ENCODE measurements at places on chromosomes 2 and 18.

DNA sequence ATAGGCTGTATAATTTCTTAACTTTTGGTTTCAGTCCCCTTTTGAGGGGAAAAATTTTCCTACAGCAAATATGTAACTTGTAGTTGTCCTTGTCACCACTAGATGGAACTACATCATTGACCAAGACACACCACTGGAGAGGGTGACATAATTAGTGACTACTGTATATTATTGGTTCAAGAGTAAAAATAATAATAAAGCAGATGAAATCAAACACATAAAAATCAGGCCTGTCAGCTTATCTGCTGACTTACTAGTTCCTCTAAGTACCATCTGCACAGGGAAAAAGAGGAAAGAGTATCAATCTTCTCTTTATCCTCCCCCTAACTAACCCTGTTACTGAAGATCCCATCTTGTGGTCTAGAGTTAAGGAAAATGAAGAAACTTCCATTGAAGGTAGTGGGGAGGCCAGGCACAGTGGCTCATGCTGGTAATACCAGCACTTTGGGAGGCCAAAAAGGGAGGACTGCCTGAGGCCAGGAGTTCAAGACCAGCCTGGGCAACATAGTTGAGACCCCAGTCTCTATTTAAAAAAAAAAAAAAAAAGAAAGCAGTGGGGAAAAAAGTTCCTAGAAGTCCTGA is 29.6 kb upstream of the ENOSF1 start:
- no peak for DNase-seq

GRCh38 chr2:178865146-178865936 is 58.1 kb upstream of the TTN start:
- no peak for DNase-seq

DNA sequence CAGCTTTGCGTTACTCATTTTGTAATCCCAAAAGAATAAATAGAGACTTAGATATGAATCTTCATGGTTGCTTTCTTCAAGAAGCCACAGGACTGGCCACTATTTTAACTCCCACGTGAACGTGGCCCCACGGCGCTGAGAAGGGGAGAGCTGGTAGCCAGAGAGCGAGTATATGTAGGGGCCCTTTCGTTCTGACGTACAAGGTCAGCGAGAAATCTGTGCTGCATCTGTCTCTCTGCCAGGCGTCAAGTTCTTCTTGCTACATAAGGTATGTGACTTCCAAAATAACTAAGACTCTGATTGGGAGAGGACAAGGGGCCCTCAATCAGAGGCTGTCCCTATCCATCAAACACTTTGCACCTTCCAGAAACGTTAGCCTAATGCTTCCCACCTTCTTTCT is 149.2 kb downstream of the PLEKHA3 start:
- DNase-seq = no peak

DNA sequence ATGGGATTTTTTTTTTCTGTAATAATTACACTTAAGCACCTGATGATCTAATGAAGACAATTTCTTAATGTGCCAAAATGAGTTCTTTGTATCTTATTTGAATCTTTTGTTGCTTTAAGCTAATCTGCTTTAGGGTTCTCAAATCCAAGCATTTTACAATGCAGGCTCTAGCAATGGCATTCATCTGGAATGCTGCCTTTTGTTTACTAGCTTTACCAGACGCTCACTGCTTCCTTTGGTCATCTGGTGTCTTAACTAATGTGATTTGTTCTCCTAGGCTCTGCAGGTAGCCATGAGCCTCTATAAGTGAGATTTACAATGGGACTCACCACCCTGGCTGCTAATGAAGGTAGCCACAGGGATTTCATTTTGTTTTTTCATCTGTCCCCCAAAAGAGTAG is 100.3 kb downstream of the GREB1L start:
- DNase-seq = no peak

Measured in coronary artery (tissue), 2 donors.